ENCODE measurements at places on chromosomes 7 and 10. TPM values are rescaled to one million over a fixed set of nuclear protein-coding genes. Genes with fewer than 3 reads are reported as not detected.

Gene HOXA9
- 0.42 TPM for polyA plus RNA-seq

DNA sequence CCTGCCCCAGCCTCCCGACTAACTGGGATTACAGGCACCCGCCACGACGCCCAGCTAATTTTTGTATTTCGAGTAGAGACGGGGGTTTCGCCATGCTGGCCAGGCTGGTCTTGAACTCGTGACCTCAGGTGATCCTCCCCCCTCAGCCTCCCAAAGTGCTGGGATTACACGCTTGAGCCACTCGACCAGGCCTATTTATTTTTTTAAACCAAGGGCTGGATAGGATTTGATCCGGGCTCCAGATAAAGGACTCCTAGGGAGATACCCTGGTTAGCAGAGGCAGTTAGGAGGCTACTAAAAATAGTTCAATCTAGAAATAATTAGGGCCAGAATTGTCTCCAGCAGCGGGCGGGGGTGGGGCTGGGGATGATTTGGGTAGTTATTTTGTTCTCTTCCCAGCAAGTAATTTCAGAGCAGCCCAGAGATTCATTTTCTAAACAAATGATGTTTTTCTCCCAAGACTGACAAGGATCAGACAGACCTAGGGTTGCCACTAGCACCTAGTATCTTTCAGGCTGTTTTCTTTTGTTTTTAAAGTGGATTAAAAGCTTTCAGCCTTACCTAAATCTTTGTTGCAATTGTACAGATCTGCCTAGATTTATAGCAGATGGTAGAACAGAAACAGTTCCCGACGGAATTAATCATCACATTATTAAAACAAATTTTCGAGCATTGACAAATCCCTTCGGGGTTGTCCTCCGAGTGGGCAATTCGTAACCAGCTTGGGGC is 859 bp upstream of the SMC3 start:
- no peak for DNase-seq

GRCh38 chr10:35185260-35186034 is 58.8 kb downstream of the CREM start:
- no peak for DNase-seq

DNA sequence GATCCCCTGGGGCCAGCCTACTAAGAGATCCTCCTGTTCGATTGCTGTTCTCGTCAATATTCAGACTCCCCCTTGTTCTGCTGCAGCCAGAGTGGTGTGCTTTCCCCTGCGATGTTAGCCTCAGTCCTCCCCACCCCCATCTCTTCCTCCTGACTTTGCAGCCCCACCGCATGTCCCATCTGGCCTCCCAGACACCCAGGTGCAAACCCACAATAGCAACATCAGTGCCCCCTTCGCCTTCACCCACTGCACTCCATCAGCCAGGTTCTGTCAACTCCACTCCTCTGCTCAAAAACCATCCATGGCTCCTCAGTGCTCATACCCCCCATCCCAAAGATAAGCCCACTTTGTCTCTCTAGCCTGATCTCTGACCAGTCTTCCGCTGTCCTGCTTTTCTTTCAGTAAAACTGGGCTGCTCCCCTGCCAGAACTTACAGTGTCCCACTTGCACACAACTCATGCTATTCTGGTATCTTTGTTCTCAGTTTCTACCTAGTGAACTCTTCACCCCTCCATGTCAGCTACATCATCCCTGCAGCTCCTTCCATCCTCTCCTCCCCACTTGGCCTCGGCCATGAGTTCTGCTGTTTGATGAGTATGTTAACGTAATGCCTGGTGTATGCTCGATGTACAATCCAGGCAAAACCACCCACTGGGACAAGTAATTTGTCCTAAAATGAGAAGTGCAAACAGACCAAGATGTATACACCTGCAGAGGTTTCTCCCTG is 26.6 kb downstream of the COL13A1 start:
- DNase-seq = no peak

- no peak for DNase-seq
Measured at GRCh38 chr7:64946772-64947171, 43.7 kb downstream of the ZNF273 start.
